ENCODE measurements at places on chromosomes 6 and 20. TPM values are rescaled to one million over a fixed set of nuclear protein-coding genes. Genes with fewer than 3 reads are reported as not detected.

The GSTA3 gene
- 2.4 TPM for total RNA-seq

DNA sequence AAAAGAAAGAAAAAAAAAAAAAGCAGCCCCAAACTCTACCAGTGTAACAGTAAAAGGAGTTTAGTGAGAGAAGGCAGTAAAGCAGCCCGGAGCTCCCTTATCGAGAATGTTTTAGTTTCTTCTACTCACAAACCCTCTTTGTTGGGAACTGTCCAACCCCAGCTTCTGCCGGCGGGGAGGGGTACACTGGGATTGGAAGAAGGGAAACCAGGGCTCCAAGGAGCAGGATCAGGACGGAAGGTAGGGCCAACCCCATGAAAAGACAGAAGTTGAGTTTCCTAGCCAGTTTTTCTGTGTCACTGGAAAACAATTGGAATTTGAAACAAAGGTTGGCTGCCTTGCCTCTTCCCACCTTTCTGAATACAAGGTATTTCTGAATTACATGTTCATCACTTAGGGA is 66.0 kb downstream of the KIZ start:
- no peak for DNase-seq

DNA sequence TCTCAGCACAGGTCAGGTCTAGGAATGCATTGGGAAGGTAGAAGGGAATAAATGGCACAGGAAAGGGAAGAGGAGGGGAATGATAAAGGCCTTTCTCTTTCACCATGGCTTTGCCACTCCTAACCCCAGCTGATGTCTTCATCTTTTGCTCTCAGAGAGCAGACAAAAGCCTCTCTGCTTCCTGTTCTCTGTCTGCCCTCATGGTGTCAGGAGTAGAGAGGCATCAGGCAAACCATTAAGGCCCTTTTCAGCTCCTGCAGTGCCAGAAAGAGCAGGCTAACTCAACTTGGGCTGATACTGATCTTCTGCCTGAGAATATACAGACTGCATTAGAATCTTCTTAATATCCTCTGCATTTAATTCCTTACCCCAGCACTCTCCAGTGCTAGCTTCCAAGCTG is 48.0 kb upstream of the STXBP5 start:
- DNase-seq, result no peak

- no peak for DNase-seq
Observed at GRCh38 chr6:83126223-83126622, 58.8 kb downstream of the DOP1A start.

GRCh38 chr6:137076277-137077068 is 31.7 kb upstream of the IL20RA start:
- peak; percentile 71 for DNase-seq

DNA sequence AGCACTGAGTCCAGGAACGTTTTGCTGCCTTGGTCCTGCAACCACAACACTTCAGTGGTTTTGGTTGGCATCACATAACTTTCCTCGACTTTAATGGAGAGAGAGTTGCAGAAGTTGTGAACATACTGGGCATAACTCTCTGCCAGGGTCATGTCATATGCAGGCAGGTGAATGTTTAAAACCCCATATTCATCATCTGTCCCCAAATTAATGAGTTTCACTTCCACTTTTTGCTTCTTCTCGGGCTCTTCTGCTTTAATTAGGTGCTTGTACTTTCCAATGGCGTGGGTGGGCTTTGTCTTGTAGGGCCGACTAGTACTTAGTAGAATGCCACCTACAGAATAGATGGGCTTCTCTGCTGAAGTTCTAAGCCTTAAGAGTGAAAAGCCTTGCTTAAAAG is 45.2 kb upstream of the TFAP2A start:
- no peak for DNase-seq

- DNase-seq, result no peak
Observed at GRCh38 chr20:10504608-10504993, 69.5 kb downstream of the SLX4IP start.

The POU5F1 gene
- 0.39 TPM for total RNA-seq

DNA sequence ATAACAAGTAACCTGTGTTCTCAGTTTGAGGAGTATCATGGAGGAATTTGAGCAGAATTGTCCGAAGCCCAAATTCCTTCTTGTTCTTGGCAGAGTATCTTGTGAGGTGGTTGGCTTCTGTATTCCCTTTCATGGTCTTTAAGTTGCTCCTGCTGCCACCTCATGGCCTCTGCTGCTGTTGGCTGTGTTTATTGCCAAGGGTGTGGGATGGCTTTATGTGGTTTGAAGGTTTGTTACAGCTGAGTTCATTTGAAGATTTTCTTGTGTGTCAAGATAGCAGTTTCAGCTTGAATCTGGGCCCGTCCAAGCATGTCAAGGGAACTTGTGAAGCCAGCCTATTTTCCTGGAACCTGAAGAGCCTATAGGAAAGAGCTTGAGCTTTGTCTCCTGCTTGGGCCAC is 20.2 kb upstream of the TTK start:
- DNase-seq, result peak; percentile 38

GRCh38 chr20:32753731-32754130 is 8.5 kb upstream of the DNMT3B start:
- DNase-seq, result peak; percentile 71

DNA sequence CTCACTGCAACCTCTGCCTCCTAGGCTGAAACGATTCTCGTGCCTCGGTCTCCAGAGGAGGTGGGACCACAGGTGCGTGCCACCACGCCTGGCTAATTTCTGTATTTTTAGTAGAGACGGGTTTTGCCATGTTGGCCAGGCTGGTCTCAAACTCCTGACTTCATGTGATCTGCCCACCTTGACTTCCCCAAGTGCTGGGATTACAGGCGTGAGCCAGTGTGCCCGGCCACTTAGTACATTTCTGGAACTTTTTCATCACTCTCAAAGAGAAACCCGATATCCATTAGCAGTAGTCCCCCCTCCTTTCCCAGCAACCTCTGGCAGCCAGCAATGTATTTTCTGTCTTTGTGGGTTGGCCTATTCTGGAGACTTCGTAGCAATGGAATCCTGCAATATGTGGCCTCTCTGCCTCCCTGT is 109.8 kb downstream of the JARID2 start:
- no peak for DNase-seq

The PLEKHG1 gene
- not detected for total RNA-seq

The BLCAP gene
- 91.2 TPM for total RNA-seq

DNA sequence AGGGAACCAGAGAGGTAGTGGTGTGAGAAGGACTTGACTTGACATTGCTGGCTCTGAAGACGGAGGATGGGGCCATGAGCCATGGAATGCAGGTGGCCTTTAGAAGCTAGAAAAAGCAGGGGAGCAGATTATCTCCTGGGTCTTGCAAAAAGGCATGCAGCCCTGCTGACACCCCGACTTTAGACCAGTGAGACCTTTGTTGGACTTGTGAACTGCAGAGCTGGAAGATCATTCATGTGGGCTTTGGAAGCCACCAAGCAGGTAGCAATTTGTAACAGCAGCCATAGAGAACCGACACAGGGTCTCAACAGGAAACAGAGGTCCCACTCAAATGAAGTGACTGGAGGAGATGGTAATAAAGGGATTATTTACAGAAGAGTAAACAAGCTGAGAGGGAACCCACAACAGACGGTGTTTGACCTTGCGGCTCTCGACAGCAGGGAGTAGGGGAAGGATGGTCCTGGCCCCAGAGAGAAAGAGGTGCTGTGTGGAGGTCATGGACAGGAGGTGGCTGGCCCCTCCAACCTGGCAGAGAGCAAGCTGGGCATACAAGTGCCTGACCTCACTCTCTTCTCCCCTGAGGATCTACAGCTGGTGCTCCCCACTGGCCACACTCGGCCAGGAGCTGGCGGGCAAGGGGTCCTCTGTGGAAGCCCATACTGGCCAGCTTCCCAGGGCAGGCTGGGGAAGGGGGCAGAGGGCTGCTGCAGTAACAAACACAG is 43.9 kb downstream of the SLC22A23 start:
- DNase-seq, result no peak

DNA sequence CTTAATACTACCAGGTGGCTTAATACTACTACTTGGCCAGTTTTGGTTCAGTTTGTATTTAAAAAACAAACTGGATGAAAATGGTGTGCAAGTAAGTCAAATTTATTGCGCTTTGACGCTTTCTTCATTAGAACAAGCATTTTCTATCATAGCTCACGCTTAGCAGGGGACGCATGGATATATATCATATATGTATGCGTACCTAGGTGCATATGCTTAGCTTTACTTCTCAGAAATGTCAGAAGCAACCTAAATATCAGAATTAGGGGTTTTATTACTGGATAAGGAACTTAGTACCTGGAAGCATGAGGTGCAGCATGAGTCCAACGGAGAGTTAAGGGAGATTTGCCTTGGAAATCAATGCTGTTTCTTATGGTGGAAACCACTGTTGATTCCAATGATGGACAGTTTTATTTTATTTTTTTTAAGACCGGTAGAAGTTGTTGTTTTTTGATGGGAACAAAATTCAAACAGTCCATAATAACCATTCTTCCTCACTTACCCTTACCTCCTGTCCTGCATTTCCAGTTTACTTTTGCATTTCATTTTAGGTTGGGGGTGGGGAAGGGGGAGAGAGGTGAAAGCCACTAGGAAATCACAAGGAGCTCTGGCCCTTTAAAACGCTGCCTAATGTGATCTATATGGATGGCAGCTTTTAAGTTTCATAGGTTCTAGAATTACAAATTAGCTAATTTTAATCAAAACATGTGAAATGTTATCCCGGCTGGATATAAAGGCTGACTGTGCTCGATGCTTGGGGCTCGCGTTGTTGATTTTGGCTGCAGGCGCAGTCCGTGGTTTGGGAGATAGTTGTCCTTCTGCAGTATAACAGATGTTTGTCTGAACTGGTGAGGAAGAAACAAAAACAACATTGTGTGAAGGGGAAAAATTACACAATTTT is 2.1 kb downstream of the SOBP start:
- peak; percentile 24 for DNase-seq

GRCh38 chr6:140044626-140045025 is 670.2 kb upstream of the CITED2 start:
- DNase-seq, result no peak

DNA sequence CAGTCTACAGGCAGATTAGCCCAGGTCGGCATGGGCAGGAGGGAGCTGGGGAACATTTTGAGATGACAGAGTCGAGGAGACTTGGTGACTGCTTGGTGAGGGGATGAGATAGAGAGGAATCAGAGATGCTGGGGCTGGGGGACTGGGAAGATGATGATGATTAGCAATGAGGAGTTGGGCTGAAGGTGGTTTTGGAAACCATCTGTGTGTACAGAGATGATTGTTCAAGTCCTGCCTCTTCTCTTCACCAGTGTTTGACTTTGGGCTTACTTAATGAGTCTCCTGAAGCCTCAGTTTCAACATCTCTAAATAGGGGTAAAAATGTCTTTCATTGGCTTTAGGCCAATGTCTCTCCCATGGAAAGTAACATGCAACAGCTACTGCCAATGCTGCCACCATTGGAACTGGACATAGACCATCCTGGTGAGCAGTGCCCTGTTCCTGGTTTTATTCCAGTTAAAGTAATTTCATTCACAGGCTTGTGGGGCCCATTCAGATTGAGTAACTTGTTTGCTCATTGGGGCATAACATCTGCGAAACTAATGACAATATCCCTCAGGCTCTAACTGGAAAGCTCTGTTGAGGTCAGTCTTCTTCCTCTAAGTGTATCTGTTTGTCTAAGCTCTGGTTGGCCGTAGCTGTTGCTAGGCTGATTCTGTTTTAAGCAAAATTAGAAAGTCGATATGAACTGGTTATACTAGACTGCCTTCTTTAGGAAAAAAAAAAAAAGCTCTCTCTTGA is 99.1 kb downstream of the ARMC2 start:
- peak; percentile 65 for DNase-seq

DNA sequence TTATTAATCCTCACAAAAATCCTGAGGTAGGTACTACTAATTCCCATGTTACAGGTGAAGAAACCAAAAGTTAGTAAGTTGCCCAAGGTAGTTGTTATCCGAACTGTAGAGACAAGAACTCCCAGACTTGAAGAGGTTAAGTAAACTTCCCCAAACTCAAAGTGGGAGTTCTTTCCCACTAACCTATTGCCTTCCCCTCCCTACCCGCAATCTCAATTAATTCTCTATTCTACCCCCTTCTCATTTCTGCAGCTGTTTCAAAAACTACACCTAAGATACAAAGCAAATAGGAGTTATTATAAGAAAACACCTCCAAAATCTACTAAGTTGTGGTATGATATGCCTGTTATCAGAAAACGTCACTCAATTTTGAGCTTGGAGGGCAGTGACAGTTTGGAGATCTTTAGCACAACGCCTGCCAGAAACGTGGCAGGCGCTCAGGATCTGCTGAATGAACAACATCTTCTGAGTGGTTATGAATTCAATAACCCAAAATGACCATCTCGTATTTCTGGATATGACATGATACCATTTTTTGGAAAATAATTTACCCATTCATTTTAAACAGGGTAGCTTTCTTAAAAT is 7.1 kb downstream of the CSNK2A1 start:
- no peak for DNase-seq

- DNase-seq, result peak; percentile 55
Observed at GRCh38 chr20:36861625-36861874, 14.4 kb upstream of the TLDC2 start.

The CCN2 gene
- 44.5 TPM for total RNA-seq

DNA sequence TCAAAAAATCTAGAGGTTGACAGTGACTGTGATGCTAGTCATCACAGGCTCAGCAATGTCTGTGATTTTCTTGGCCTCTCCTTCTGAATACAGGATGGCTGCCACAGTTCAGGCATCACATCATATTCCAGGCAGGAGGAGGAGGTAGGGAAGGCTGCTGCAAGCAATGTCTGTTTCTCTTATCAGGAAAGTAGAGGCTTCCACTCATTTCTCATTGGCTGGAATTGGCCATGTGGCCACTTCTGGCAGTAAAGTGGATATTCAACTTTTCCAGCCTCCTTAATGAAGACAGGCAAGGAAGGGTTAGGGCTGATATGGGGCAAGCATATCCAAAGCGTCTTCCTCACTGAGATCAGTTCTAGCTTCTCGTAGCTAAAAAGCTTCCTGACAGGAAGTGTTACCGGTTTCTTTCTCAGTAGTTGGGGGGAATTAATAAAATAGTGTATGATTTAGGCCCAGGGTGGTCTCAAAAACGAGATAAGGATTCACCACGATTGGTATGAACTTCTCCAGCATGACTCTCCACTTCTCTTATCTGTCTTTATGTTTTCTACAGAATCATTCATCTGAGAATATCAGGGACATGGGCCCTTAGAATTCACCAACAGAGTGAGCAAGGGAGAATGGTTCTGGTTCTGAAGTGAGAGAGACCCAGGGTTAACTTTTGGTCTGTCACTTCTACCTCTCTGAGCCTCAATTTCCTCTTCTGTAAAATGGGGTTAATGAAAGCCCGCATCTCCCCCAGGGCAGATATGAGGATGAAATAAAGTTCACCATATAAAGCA is 32.7 kb upstream of the PSMF1 start:
- no peak for DNase-seq

The ALDH8A1 gene
- not detected for total RNA-seq

DNA sequence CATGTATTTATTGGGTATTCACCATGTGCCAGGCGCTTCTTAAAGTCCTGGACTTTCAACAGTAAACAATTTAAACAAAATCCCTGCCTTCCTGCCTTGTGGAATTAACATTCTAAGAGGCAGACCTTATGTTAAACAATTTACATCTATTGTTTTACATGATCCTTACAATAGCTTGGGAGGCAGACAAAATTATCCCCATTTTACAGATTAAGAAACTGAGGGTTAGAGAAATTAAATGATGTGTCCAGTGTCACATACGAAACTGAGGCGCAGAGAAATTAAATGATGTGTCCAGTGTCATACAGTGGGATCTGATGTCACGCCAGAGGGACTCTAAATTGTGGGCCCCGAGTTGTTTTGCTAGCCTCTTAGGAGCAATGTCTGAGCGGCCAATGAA is 105.5 kb downstream of the TIAM2 start:
- no peak for DNase-seq

Data from M059J (cell line).